ENCODE measurements at places on chromosomes 5 and 9.

DNA sequence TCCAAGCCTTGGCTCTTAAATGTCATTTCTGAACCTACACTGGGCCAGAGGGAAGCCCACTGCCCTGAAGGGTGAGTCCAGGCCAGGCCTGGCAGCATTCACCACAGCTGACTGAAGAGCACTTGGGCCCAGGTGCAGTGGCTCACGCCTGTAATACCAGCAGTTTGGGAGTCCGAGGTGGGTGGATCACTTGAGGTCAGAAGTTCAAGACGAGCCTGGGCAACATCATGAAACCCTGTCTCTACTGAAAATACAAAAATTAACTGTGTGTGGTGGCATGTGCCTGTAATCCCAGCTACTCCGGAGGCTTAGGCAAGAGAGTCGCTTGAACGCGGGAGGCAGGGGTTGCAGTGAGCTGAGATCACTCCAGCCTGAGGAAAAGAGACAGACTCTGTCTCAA, 5.1 kb downstream of the CCIN start:
- DNase-seq, result no peak

DNA sequence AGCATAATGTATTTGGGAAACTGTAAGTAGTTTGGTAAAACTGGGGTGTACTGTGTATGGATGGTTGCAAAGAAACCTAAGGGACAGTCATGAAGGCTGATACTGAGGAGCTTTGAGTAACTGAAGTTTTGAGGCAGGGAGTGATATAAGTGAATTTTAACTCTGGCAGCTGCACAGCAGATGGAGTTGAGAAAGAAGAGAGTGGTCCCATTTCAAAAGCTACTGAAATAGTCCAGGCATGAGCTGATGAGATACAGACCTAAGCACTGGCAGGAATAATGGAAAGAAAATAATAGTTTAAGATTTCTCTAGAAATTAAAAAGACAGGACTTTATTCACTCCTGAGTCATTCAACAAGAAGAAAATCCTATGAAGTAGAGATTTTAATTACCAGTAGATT, 232.0 kb downstream of the CHSY3 start:
- DNase-seq, result peak; percentile 47

DNA sequence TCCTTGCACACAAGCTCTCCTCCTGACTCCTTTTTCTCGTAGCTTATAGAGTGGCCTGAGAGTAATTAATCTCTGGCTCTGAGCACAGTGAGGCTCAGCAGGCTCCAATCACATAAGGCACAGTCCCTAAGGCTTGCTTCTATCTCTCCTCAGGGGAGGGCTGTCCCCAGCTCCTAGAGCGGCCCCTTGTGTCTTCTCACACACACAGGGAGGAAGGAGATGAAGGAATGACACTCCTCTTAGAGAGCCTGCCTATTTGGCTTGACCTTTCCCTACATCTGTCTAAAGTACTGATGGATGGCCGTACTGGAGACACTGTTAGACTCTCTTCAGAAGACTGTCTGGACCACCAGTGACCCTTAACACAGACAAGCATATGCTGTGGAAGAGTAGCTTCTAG, 12.9 kb downstream of the TAS2R1 start:
- no peak for DNase-seq

GRCh38 chr9:78470216-78470615, 173.3 kb downstream of the PSAT1 start:
- no peak for DNase-seq

DNA sequence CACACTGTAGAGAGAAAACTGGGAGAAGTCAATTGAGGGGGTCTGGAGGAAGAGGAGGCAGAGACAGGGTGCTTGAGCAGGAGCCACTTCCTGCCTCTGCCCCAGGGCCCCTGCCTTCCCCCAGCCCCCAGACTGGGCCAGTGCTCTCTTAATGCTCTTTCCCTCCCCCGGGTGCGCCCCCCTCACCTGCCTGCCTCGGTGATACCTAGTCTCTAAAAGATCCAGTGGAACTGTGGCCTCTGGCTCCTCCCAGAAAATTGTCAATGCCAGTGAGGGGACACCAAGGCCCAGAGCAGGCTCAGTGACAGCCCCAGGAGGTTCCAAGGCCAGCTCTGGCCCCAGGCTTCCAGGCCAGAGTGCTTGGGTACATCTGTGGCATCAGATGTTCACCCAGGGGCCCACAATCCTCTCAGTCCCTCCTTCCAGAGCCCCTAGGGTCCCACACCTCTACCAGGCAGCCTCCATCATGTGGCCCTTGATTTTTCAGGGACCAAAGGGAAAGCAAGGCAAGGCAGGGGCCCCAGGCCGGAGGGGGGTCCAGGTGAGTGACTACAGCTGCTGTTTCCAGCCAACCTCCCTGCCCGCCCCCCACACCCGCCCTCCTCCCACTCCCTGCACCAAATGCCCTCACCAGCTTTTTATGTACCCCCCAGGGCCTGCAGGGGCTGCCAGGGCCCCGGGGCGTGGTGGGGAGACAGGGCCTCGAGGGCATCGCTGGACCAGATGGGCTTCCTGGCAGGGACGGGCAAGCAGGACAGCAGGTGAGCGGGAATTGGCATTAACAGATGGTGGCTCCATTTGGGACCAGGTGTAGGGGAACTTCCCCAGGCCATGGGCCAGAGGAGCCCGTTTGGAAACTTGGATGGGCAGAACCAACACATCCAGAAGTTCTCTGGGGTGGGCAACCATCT, 33.1 kb upstream of the ORM1 start:
- no peak for DNase-seq

GRCh38 chr5:10756549-10756948, 4.5 kb downstream of the DAP start:
- peak; percentile 84 for DNase-seq

DNA sequence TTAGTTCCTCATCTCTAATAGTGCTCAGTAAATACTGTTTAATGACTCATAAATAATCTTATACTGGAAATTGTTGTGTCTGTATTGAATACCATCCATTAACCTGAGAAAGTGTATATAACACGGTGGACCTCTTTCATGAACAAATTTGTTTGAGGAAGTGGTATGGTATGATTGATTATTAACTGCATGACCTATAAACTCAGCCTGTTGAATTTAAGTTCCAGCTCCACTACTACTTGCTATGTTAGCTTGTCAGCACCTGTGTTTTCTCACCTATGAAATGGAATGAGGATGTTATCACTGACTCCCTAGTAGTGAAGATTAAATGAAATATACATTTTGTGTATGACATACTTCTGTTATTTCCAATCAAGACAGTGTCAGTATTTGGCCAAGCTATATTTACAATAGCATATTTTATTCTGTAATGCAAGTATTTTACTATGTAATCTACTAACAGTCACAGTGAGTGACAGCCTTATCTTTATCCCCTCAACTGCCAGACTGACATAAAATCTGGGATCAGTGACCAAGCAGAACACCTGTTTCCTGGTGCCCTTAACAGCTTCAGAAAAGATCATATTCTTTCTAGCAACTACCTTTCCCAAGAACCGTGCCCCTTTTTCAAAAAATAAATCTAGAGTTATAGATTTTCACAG, 77.3 kb upstream of the ITGA1 start:
- no peak for DNase-seq

DNA sequence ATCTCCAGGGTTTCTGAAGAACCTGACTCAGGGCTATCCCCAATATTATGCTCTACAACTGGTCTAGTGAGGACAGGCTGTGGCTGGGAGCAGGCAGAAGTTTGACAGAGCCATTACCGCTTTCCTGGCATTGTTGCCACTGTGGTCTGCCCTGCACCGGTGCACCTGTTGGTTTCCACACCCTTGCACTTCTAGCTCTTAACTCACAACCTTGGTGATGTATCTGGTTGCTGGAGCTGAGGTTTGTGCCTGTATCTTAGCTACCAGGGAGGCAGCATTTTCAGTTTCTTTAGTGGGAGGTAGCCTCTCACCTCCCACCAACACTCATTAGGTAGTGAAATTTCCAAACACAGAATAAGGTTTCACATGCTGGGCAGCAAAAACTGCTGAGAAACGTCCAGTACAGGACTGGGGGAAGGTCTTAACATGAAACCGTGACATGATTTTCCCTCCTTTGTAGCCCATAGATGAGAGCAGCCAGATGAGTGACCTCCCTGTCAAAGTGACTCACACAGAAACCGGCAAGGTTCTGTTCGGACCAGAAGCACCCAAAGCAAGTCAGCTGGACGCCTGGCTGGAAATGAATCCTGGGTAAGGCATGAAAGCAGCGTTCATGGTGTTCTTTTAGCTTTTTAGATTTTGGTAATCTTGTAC, 57.7 kb downstream of the SMARCA2 start:
- no peak for DNase-seq

GRCh38 chr5:67331296-67331925, 134.8 kb upstream of the CD180 start:
- no peak for DNase-seq

GRCh38 chr5:135891268-135891667, 4.4 kb downstream of the IL9 start:
- DNase-seq, result no peak

GRCh38 chr5:93572608-93573353, 8.2 kb downstream of the NR2F1-AS1 start:
- peak; percentile 72 for DNase-seq

- no peak for DNase-seq
These were observed 4.8 kb downstream of the IRX1 start for GRCh38 chr5:3600106-3601060.

DNA sequence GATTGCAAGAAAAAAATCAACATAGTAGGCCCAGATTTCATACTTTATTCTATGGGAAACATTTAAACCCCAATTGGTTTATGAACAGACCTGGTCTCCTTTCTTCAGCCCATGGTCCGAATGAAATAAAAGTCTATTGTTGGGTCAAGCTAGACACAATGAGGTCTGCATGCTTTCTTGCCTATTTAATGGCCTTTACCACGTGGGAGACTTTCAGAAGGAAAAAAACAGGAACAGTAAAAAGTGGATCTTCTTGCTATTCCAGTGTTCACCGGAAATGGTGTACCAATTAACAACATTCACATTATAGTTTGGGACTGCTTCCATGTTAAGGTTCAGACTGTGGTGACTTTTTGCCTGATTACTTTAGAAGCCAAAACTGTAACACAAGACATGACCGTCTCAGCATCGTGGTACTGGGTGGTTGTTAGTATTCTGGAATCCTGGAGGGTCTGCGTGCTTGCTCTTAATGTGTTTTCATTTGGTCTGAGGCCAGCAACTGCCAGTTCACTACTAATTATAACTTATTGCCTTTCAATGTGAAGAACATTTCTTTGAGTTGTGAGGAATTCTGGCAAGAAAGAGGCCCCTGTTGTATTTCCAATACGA, 85.4 kb upstream of the PRRC1 start:
- DNase-seq, result no peak

GRCh38 chr9:130303613-130304055, 38.1 kb downstream of the HMCN2 start:
- DNase-seq, result no peak

DNA sequence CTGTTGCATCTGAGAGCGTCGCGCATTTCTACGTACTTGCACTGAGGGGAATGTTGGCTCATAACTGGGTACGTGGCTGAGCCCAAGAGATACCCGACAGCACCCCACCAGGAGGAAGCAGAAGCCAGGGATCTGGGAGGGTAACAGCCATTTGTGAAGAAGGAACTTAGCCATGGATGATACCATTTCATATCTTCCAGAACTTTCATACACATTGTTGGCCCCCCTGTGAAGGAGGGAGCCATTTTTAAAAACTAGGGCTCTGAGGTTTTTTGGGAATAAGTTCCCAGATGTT, 101.4 kb upstream of the SLC44A1 start:
- no peak for DNase-seq

DNA sequence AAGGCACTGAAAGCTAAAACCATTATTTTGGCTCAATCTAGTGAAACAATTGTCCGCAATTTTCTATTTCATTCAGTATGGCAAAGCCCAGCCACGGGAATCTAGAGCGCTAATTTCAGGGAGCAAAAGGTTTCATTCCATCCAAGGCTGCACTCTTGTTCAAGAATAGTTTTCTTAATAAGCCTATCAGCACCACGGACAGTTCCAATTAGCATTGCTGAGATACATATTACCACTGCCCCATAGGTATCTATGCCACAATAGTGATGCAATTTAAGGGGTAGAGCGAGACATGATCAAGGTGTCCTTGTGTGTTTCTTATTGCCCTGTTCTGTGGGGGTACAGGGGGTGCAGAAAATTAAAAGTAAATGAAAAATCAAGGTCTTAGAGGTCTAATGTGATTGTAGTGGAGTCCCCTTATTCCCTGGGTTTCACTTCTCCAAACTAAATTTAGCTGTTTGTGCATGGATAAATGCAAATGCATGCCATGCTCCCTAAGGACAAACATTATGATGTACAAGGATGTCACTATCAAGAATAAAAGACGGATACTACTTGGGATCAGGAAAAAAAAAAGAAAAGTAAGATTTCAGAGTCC, 45.5 kb downstream of the SPOCK1 start:
- peak; percentile 67 for DNase-seq

GRCh38 chr9:113568081-113568435, 104.5 kb downstream of the RGS3 start:
- no peak for DNase-seq

DNA sequence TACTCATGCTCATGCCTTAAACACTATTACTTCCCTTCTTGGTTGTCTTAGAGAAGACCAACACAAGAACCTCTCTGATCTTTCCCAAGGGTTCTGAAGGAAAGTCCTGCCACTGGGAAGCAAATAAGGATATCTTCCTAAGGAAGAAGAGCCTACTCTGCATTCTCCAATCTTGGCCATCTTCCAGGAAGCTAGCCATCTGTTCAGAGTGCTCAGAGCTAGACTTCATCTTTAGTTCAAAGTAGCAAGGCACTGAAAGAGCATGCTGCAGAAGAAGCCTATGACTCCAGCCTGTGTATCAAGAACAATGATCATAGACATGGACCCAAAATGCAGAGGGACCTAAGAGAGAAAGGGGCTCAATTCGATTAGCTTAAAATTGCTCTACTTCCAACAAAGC, 114.7 kb downstream of the KIAA0825 start:
- DNase-seq, result no peak

GRCh38 chr9:18185196-18185595, 288.8 kb upstream of the ADAMTSL1 start:
- no peak for DNase-seq

DNA sequence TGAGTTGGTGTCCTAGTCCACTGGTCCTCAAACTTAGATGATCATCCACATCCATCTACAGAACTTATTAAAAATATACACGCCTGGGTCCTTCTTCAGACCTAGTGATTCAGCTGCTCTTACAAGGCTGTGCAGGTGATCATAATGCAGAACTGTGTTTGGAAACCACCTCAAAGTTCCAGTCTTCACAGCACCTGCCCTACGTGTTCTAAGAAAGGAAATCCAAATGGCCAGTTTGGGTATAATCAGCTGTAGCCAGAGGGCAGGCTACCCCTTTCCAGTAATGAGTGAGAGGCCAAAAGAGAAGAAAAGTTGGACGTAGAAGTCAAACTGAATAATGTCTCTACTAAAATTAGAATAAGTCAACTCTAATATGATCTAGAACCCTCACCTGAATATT, 15.4 kb downstream of the REEP5 start:
- DNase-seq, result no peak

GRCh38 chr5:137129886-137130680, 369.0 kb downstream of the SPOCK1 start:
- DNase-seq, result no peak

GRCh38 chr9:93003552-93004407, 54.7 kb upstream of the SUSD3 start:
- DNase-seq, result peak; percentile 28
